ENCODE measurements at places on chromosomes 7 and 10. TPM values are rescaled to one million over a fixed set of nuclear protein-coding genes. Genes with fewer than 3 reads are reported as not detected.

The PAOX gene
- total RNA-seq = 8.3 TPM

The NODAL gene
- total RNA-seq = not detected

DNA sequence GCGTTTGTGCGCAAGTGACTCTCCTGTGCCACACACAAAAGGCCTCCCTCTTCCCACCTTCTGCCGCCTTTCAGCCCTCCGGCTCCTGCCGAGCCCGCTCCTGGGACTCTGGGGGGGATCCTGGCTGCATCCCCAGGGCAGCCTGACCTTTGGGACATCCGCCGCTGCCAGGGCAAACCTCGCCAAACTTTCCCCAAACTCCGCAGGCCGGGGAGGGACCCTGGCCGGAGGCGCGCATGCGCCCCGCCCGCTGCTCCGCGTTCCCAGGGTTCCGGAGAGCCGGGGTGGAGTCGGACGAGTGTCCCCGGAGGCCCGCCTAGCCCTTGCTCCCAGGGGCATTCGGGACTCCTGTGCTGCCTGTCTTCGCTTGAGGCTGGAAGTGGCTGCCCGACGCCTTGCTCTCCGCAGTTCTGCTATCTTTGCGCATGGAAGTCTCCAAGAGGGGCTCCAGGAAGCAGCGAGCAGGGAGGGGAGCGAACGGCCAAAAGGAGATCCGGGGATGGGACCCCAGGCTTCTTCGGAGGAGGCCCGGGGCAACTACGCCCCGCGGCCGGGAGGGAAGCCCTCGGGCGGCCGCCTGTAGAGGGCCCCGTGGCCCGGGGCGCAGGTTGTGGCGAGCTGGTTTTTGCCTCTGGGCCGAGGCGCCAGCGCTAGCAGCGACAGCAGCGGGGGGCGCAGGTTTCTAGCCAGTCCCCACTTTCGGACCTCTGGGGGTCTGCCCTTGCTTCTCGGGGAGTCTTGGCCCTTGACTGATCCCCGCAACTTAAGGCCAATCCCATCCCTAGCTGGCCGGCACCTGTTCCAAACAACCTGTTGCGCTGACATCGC is 7.0 kb downstream of the PTF1A start:
- no peak for DNase-seq

DNA sequence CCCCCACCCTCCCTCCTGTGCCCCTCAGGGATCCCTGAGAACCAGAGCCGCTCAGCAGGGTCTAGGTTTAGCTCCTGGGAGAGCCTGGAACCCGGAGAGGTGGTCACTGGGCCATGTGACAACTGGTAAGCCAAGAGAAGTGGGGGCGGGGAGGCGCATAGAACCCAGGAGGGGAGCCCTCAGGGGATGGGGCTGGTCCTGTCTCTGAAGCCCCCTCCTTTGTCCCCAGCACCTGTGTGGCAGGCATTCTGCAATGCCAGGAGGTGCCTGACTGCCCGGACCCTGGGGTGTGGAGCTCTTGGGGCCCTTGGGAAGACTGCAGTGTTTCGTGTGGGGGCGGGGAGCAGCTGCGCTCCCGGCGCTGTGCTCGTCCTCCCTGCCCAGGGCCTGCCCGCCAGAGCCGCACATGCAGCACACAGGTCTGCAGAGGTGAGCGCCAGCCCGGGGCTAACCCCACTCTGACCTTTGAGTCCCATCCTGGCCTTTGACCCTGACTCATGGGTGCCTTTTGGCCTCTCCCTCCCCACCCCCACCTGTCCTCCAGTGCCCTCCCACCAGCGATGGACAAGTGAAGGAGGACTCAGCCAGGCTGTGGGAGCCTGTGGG is 22.4 kb upstream of the ZNF862 start:
- DNase-seq = no peak

DNA sequence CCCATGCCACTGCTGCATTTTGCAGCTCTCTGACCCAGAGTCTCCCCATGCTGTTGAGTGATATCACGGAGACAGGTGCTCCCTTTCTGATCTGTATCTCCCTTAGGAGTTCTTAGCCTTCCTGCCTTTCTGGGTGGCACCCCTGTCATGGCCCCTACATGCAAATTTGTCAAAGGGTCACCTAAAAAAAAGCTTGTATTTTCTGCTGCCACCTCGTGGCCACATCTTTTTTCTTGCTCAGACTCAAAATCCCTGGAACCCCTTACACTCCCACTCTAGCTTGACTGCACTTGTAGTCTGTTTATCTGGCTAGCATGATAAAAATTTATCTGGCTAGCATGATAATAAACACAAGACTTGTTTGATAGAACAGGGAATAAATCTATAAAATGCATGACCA is 809.1 kb downstream of the SORCS1 start:
- no peak for DNase-seq

The FZD8 gene
- total RNA-seq = 5.4 TPM

DNA sequence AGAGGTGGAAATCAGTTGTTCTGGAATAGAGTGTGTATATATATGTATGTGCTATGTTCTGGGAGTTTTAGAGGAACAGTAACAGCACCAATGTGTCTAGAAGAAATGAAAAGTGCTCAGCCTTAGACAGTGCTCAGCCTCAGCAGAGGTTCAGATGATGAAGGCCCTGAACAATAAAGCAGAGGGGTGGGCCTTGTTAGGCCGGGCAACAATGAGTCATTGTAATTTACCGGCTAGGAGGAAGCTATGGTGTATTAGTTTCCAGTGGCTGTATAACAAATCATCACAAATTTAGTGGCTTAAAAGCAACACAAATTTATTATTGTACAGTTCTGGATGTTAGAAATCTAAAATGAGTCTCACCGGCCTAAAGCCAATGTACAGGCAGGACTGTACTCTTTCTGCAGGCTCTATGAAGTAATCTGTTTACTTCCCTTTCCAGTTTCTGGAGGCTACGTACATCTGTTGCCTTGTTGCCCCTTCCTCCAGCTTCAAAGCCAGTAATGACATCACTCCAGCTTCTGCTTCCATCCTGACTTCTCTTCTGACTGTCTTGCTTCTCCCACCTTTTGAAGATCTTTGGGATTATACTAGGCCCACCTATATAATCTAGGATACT is 84.6 kb downstream of the CH25H start:
- DNase-seq = no peak
